ENCODE measurements at places on chromosomes 4 and X.
A peak's percentile ranks its signal among the peaks of the same experiment; 100 is the strongest.

GRCh38 chrX:4550018-4550417 is 836.6 kb upstream of the PRKX start:
- peak; percentile 1 for DNase-seq

DNA sequence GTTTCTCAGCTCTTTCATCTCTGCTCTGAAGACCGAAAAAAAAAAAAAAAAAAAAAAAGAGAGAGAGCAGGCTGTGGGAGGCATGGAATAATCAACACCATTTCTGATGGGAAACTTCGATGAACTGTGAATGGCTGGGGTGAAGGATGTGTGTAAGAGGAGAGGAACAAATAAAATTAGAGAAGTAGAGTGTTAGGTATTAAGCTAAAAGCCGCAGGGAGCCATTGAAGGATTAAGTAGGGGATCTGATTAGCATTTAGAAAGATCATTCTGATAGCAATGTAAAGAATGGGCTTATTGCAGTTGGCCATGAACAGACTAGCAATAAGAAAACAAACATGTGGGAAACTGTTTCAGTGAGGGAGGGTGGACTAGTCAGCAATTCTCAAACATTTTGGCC is 33.6 kb upstream of the JADE1 start:
- no peak for DNase-seq

- DNase-seq = peak; percentile 81
Measured at GRCh38 chr4:71184195-71184781, 154.5 kb upstream of the SLC4A4 start.

DNA sequence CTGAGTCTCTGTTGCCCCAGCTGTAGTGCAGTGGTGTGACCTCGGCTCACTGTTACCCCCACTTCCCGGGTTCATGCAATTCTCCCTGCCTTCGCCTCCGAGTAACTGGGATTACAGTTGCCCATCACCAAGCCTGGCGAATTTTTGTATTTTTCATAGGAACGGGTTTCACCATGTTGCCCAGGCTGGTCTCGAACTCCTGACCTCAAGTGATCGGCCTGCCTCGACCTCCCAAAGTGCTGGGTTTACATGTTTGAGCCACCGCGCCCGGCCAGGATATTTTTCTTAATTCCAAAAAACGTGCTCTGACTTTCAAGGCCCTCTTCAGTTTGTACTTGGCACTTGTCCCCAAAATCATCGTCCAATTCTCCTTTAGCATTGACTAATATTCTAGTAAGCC is 129.2 kb upstream of the EPHA5 start:
- DNase-seq = no peak

DNA sequence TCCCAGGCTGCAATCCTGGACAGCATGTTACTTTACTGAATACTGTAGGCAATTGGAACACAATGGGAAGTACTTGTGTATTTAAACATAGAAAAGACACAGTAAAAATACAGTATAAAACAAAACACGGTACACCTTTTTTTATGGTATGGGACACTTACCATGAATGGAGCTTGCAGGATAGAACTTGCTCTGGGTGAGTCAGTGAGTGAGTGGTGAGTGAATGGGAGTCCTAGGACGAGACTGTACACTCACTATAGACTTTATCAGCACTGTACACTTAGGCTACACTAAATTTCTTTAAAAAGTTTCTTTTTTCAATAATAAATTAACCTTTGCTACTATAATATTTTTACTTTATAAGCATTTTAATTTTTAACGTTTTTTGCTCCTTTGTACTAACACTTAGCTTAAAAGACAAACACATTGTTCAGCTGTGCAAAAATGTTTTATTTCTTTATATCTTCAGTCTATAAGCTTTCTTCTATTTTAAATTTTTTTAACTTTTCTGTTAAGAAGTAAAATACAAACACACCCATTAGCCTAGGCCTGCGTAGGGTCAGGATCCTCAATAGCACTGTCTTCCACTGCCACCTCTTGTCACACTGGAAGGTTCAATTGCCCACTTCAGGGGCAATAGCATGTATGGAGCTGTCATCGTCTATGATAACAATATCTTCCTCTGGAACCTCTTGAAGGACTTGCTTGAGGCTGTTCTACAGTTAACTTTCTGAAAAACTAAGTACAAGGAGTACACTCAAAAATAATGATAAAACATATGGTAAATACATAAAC is 293.5 kb upstream of the FSTL5 start:
- no peak for DNase-seq

DNA sequence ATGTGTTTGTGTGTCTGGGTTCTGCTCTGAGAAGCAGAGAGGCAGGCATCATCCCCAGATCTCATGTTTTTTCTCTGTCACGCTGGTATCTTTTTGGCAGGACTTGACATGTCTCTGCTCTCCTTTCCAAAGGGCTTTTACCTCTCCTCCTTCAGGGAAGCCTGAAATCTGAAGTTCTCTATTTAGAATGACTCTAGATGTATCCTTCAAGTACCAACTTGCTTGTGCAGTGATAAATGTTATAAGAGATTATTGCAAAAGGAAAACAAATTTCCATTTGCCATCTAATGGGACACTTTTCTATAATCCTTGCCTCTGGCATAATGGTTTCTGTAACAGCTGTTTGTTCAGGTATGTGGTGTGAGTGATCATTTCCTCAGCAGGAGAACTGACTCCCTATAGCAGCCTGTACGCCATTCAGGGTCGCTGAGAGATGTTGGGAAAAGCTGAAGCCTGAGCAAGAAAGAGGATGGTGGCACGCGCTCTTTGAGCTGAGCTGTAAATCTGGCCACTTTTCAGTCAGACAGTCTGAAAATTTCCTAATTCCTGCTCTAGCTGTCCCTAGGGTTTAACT is 72.5 kb downstream of the CNGA2 start:
- no peak for DNase-seq

GRCh38 chr4:81405900-81406401 is 65.8 kb downstream of the RASGEF1B start:
- peak; percentile 65 for DNase-seq

GRCh38 chrX:2283111-2283859 is 217.5 kb downstream of the DHRSX start:
- DNase-seq = no peak

GRCh38 chrX:115392031-115392430 is 102.5 kb downstream of the LUZP4 start:
- DNase-seq = no peak

DNA sequence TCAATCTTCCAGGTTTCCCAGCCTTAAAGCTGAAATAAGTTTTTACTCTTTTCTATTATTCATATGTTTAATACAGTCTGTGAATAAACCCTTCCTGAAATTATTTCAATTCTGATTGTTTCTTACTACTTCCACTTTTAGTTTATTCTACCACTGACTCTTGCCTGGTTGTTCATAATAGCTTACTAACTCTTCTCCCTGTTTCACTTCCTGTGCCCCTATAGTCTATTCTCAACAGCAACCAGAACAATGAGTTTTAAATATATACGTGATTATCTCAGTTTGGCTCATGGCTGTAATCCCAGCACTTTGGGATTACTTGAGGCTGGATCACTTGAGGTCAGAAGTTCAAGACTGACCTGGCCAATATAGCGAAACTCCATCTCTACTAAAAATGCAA is 408.0 kb upstream of the SPOCK3 start:
- DNase-seq = no peak

DNA sequence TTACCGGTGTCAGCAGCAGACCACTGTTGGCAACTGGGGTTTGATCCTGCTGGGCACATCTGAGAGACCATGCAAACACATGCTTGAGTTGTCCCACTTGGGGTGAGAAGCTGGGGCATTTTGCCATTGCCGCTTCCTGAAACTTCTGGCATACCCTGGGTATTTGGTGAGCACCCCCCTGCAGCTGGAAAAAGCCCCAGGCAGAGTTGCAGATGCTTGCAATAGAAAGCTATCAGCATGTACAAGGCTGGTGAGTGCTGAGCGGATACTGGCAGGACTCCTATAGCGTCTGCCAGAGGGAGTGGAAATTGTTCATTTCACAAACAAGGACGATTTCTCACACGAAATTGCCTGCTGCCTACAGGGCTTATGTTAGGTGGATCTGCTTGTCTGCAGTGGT is 32.3 kb downstream of the SUPT20HL1 start:
- DNase-seq = no peak

GRCh38 chr4:78885598-78885997 is 53.6 kb downstream of the PAQR3 start:
- DNase-seq = no peak

DNA sequence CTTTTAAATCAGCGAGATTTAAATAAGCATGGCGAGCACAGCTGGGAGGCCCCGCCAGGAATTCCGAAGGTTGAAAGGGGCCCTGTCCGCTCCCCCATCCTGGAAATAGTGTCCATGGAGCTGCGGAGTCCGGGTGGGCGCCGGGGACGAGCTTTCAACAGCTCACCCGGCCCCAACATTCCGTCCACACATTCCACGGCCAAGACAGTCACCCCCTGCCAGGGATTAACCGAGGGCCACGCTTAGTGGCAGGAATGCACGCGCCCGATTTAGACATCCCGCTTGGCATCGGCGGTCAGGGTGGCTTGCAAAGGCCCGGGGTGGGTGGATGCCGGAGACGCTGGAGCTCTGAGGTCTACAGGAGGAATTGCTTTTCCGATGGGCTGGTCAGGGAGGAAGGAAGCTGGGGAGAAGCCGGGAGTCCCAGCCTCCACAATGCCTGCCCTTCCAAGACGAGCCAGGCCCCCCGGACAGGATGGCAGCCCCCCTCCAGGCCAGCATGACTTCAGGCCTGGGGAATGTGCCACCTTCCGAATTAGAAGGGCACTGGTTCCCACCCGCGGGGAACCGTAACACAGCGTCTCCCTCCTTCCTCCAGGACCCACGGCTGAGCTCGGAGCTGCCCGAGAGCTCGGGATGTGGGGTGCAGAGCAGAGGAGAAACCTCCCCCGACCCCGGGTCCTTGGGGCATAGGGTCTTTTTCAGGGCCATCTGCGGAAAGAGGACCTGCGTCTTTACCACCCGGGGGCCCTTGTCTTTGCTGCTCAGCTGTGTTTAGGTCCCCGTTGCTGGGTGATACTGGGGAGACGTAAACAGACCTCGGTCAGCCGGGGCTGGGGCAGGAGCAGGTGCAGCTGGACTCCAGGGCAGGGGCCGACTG is 26.9 kb upstream of the PPP2R3B start:
- DNase-seq = no peak

- no peak for DNase-seq
Measured at GRCh38 chr4:25351777-25352416, 25.2 kb upstream of the ANAPC4 start.

- no peak for DNase-seq
Measured at GRCh38 chrX:123277821-123278220, 93.7 kb downstream of the GRIA3 start.

DNA sequence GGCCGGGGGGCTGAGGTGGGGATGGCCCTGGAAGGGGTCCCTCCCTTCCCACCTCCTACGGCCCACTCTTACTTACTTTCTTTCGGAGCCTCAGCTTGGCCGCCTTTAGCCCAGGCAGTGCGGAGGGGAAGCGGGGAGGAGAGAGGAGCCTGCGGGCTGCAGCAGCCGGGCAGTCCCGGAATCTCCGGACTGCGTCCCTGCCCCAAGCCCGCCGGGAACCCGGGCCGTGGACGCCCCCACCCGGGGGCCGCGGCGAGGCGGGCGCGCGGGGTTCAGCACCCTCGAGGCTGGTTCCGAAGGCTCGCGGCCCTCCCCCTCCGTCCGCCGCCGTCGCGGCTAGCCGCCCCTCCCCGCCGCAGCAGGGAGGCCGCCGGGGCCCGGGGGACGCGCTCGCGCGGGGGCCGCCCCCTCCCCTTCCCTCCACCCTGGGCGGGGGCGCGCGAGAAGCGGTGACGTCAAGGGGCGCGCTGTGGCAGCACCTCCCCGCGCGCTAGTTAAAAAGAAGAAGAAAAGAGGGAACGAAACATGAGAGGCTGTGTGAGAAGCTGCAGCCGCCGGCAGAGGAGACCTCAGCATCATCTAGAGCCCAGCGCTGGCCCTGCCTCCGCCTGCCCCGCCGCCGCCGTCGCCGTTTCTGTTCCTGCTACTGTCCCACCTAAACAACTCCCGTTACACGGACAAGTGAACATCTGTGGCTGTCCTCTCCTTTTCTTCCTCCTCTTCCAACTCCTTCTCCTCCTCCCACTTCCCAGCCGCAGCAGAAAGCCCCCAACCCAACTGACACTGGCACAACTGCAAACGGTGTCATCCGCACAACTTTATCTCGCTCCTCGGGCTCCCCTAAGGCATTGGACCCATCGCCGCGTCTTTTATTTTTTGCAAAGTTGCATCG is at the start of gene HHIP:
Gene HHIP (plus strand): TSS at position 526 of the 892 bp plus-strand sequence. CDS start 520 bp downstream, outside the sequence.
- DNase-seq = peak; percentile 76

- no peak for DNase-seq
Measured at GRCh38 chr4:184329659-184330400, 112.2 kb upstream of the ENPP6 start.

DNA sequence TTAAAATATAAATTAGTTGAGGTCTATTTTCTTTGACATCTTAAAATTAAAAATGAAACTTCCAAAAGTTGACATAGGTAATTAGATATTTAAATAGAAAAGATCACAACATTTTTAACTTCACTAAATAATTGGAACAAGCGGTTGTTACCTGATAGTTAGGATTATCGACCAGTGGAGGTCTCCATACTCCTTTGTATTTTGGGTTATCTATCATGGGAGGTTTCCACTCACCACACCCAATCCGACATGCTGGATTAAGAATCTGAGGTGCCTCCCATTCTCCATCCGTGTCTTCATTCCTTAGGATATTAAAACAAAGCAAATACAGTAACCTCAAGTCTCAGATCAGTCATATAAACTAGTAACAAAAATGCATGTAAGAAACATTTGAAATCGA is 22.2 kb downstream of the SCOC start:
- no peak for DNase-seq

- no peak for DNase-seq
Measured at GRCh38 chr4:71367546-71367945, 28.7 kb downstream of the SLC4A4 start.

DNA sequence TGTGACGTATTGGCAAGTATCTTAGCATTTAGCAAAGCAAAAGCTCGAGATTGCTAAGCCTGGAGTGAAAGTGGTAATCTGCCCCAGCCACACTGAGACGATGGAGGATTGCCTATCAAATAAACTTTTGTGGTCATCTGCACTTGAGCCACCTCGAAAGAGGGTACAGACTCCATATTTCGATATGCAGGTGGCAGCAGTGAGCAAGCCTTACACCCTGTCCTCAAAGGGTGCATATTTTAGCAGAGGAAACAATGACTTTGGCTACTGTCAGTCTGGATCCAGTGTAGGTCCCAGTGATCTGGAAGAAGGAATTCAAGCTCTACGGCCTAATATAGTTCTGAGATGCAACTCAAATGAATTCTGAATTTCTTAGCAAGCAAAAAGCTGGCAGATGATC is 153.9 kb downstream of the ATG4A start:
- no peak for DNase-seq

DNA sequence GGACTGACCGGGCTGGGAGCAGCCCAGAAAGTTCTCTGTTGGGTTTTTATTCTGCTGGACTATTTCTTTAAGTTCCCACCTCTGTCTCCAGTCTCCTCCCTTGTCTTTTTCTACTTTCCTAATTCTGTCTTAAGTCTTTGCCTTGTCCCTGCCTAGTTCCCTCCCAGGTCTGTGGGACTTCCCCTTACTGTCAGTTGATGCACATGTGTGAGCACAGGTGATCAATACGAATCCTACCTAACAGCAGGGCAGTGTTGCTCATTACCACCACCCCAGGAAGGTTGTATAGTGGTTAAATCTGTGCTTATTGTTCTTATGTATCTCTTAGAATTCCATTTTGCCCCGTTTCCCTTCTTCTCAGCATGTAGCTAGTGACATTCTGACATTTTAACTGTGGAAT is 62.1 kb downstream of the GALNTL6 start:
- no peak for DNase-seq

GRCh38 chr4:43992552-43992951 is 456.1 kb downstream of the KCTD8 start:
- no peak for DNase-seq
